NCI-H2029 treated with DMSO at 0.1 percent for 48 hours (cell line): ENCODE measurements at places on chromosomes 16 and 17.

DNA sequence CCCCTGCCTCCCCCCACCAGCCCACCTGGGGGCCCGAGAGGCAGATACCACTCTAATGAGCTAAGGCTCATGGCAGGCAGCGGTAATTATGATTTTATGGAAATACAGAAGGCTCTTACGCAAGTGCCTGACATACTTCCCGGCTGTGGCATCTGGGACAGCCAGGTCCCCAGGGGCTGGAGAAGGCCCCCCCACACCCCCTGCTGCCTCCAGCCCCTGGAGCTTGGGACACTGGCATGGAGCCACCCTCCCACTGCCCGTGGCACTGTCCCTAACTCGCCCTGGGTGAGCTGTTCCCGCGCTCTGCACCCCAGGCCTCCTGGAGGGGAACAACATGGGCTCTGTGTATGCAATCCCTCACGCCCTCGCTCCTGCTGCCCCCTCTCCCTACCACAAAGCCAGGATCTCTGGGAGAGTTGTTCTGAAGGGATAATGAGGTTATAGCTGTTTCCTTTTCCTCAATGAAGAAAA, 5.4 kb upstream of the STAC2 start:
- no peak for DNase-seq

- DNase-seq, result no peak
Observed at GRCh38 chr17:40224718-40225550, 5.8 kb downstream of the WIPF2 start.

DNA sequence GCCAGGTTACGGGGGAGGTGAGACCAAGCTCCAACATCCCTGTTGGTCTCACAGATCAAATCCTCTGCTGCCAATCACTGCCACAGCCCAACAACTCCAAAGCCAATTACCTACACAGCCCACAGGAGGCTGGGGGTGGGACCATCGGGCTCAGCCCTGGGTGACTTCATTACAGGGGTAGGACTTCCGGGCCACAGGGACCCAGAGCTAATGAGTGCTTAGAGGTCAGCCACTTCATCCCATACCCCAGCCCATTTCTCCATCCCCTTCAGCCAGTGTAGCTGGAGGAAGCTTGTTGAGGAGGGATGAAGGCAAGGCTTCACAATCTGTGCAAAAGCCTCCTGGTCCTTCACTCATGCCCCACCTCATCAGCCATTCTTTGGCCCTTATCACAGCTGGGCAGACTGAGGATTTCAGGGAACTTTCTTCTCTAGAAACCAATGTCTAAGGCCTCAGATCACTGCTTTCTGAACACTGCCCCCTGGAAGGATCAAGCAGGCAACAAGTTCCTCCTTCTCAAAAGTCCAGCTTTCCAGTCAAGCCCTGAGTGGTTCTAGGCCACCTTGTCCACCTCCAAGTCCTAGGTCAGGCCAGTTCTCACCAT, 5.8 kb downstream of the FOXN1 start:
- no peak for DNase-seq

- DNase-seq, result no peak
Observed at GRCh38 chr16:73301984-73302383, 254.1 kb upstream of the ZFHX3 start.

- peak; percentile 7 for DNase-seq
Observed at GRCh38 chr16:82011199-82011641, at the start of gene SDR42E1. Gene SDR42E1 (minus strand): TSS chr16:82011470. CDS start chr16:82000858, 10,612 bp downstream.

GRCh38 chr17:34118564-34118963, 136.5 kb upstream of the CCL2 start:
- DNase-seq, result no peak

DNA sequence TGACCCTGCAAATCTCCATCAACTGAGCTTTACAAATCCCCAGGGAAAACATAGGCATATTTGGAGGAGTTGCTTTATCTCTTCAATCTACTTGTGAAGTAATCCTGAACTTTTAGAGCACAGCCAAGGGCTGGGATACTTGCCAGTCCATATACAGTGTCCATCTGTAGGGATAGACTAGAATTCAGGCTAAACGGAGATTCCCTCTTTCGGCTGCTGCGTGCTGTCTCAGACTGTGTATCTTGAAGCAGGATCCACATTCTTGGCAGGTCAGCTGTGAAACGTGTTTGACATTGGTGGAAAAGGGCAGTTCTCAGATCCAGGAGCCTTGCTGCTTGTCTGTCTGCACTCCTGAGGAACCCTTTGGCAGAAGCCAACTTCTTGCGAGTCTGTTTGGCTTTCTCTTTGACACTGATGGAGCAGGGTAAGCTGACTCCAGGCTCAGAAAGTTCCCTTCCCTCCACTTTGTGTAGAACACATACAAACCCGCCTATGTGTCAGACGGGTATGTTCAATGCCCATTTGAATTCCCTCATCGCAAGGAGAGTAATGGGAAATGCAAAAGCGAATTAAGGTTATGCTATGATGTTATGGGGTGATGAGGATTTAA, 221.8 kb downstream of the MAP2K4 start:
- DNase-seq, result no peak

DNA sequence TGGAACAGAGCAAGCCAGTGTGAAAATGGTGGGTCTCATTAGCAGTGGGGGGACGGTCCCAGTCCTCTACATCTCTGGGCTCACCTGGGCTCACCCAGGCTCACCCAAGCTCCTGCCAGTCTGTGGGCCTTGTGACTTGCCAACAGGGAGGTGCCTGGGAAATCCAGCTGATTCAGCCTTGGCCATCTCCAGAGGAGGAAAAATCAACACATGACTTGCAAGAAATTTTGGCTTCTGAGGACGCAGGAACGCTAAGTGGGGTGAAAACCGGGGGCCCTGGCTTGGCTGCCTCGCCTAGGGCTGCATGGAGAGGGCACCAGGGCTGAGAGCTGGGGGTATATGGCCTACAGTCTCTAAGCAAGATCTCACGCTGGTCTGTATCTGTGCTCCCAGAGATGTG, 47.7 kb downstream of the VAC14 start:
- DNase-seq, result no peak

GRCh38 chr16:53881371-53881770, 177.4 kb downstream of the FTO start:
- DNase-seq, result no peak

DNA sequence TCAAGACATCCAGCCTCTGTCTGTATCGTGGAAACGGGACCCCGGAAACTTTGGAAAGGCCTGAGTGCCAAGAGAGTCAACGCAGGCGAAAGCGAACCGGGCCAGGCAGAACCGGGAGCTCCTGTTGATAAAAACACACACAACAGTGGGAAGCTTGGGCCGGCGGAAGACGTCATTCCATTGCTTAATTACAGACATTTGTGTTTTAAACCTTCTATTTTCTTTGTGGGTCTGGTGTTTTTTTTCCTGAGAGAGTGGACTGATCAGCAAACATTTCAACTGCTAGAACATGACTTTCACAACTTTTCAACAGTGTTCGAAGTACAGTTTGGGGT, 878 bp upstream of the RNF157 start:
- DNase-seq, result no peak

GRCh38 chr17:50072925-50073324, 17.0 kb downstream of the ITGA3 start:
- DNase-seq, result no peak

GRCh38 chr16:71350821-71351557, 7.5 kb upstream of the CALB2 start:
- no peak for DNase-seq

- no peak for DNase-seq
Observed at GRCh38 chr16:82219298-82219697, 49.3 kb upstream of the MPHOSPH6 start.

- DNase-seq, result no peak
Observed at GRCh38 chr16:84190731-84191388, at the start of gene ADAD2. Gene ADAD2 (plus strand): TSS chr16:84191157. CDS start chr16:84191231, 74 bp downstream.

DNA sequence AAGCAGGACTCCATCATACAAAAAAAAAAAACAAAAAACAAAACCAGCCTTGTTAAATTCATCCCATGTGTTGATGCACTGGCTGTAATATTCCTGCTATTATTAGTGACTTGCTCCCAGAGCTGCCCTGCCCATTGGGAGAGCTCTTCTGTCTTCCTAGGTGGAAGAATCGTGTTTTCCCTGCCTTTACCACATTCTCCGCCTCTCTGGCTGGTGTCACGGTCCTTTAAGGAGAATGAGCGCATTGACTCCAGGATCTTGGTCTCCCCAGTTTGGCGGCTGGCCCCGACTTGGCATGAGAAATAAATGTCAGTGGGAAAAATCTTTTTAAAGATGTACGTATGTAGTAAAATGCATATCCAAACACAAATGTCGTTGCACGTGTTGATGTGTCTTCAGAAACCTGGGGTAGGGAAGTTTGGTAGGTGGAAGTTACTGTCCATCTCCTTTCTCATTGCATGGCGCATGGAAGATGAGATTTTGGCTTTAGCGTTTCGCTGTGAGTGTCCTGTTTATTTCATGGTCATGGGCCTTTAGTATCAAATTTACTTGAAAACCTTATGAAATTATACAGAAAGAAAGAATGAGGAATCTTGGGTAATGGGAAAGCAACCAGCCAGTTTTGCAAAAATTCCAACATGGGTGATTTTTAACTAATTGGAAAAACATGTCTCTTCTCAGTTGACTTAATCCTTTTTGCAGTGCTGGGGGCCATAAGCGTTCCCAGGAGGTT, 15.5 kb downstream of the RMI2 start:
- DNase-seq, result no peak

DNA sequence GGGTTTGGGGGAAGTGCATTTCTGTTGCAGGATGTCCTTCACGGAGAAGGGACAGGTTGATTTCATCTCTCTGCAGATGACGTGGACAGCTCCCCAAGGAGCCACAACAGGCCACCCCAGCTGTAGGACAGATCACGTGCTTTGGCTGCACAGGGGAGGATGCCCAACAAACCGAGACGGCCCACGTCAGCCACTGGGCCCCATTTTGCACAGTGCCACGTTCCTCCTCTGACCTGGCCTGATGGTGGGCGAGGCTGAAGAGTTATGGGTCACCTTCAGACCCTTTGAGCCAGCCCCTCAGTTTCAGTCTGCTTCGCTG, 9.0 kb upstream of the RHBDL3 start:
- DNase-seq, result no peak

- DNase-seq, result no peak
Observed at GRCh38 chr16:2195322-2196161, 863 bp downstream of the CASKIN1 start.

DNA sequence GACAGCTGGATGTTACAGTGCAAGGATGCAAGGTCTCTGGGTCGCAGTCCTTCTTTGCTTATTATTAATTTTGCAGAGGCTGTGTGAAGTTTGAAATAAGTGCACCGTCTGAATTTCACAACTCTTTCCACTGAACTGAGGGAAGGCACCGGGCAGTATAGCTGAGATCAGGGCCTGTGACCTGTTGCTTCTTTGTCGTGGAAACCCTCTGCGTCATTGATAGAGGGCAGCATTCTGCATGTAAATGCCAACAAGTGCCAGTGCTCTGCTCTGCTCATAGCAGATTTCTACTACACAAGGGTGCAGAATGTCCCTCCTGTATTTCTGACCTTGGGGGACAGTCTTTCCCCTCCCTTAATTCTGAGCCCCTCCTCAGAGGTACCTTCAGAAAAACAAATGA, 26.0 kb downstream of the CD300LF start:
- DNase-seq, result no peak

GRCh38 chr16:51875834-51876600, 670.9 kb downstream of the TOX3 start:
- DNase-seq, result no peak

DNA sequence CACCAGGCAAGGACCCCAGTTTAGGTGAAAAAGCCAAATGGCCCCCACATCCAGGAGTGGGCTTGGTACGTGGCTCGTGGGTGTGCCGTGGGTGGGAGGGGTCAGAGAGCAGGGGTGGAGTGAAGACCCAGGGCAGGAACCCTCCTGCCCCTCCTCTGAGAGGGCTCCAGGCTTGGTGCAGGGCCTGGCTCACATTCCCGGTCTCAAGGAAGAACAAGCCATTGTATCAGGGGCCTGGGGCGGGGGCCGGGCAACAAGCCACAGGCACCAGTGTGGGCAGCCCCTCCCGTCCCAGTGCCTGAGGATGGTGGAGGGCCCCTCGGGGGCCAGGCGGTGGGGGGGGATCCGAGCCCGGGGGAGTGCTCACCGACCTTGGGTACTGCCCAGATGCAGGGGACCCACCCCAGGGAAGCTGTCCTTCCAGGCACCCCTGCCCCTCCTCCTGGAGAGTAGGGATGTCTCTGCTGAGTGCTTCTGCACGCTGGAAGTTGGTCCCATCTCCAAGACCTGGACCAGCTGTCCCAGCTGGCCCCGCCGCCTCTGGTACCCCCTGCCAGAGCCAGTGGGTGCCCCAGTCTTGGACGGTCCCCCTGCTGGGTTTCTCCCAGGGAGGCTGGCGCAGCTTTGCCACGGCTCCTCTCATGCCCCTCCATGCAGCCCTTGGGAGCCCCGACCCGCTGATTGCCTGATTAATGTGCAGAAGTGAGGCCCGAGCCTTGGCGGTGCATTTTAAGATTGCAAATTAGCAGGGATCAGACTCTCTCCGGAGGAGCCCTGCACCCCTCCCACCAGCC, 83.7 kb downstream of the RTN4RL1 start:
- no peak for DNase-seq

DNA sequence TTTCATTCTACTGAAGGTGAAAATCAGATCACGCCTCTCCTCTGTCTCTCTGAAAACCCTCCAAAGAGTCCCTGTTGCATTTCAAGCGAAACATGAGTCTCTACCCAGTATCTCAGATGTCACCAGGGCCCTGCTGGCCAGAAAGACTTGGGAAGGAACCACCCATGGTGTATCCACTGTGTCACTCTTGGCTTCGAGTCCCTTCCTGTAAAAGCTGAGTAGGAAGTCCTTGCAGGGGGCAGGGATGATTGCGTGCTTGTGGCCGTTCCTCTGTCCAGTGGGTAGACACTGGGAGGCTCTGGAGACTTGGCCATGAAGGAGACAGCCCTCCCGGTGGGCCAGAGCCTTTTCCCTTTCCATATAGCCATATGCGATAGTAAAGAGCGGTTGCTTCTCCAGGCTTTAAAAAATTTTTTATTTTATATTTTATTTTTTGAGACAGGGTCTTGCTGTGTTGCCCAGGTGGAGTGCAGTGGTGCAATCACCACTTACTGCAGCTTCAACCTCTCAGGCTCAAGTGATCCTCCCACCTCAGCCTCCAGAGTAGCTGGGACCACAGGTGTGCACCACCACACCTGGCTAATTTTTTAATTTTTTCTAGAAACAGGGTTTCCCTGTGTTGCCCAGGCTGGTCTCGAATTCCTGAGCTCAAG, 19.0 kb upstream of the RMI2 start:
- no peak for DNase-seq

DNA sequence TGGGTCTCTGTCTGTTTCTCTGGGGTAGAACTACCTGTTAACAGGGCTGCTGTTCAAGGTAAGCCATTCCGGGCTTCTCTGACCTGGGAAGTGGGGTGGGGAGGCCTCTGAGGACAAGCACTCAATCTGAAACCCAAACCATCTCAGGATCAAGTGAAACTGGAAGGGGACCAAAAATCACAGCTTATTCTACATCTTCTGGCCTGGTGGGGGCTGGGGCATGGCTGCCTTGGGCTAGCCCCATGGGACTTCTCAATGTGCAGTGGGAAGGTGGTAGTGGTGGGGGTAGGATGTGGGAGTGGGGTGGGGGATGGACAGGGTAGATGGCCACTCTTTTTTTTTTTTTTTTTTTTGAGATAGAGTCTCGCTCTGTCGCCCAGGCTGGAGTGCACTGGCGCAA, 5.5 kb downstream of the FLOT2 start:
- DNase-seq, result no peak

- DNase-seq, result no peak
Observed at GRCh38 chr17:41917679-41918313, 955 bp downstream of the ACLY start.
